Anterior cingulate cortex (tissue), 58 donors: ENCODE measurements at places on chromosomes 1 and 21.

- no peak for DNase-seq
Observed at GRCh38 chr1:39672551-39672947, 642 bp upstream of the NT5C1A start.

DNA sequence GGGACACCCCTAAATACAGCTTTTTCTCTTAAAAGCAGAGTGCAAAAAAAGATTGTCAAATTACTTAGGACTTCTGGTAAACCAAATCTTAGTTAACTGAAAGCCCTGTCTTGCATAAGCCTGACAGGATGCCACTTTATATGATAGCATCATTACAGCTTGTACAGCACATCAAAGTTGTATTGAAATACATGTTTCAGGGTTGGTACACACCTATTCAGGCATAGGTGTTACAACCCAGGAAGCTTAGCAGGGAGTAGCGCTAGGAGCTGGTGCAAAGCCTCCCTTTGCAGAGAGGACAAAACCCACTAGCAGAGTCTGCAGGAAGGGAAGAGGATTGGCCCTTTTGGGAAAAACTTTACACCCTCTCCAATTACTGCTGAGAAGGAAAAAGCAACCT lies 258.9 kb upstream of the SGIP1 start:
- no peak for DNase-seq

DNA sequence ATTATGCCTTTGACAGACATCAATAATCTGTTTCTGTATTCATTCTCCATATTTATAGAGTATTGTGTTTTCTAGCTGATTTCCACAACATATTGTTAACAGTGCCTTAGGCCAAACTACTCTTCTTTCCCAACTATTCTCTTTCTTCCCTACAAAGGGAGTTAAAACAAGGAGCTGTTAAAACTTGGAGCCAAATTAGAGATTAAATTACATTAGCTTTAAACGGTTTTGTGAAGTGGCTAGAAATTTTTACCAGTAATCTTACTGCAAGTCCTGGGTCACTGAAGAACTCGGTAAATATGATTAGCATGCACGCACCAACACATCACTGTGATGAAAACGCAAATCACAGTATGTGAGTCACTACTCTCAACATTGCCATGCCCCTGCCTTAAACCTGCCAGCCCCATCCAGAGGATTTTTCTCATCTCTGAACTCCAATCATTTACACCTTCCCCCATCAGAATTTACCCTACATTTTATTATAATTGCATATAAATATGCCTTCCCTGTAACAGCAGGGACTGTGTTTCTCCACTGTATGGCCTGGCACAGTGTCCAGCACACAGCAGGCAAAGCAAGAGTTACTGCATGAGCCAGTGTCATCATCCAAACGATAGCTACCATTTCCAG lies 1.5 kb upstream of the PRDX6 start:
- DNase-seq: peak; percentile 5

GRCh38 chr1:66182551-66183178 lies 351.3 kb upstream of the SGIP1 start:
- DNase-seq: no peak

GRCh38 chr21:32184065-32184464 lies 94.8 kb downstream of the MIS18A start:
- no peak for DNase-seq

DNA sequence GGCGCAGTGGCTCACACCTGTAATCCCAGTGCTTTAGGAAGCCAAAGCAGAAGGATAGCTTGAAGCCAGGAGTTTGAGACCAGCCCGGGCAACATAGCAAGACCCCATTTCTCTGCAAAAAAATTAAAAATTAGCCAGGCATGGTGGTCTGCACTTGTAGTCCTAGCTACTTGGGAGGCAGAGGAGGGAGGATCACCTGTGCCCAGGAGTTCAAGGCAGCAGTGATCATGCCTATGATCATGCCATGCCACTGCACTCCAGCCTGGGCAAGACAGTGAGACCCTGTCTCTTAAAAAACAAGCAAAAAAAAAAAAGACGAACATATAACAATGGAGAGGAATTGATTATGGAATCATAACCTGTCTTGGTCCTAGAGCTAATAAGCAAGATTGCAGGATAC lies 45.1 kb downstream of the FBXO42 start:
- DNase-seq: no peak
